CD14-positive monocyte (primary cell): ENCODE measurements at places on chromosomes 2 and 18.

- DNase-seq = peak; percentile 76
Measured at GRCh38 chr2:74741629-74742028, 87.6 kb downstream of the SEMA4F start.

DNA sequence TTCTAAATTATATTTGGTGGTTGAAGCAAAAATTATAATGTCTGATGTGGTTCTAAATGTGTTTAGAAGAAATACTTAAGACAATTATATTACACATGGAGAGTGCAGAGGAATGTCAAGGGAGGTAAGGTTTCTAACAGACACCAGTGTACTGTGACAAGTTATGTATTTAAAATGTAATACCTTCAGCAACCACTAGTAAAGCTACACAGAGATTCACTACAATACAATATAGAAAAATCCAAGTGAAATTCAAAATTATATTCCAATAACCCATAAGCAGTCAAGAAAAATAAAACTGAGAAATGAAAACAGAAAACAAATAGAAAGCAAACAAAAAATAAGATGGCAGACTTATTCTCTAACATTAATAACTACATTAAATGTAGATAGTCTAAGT is 249.5 kb upstream of the KLHL14 start:
- no peak for DNase-seq

DNA sequence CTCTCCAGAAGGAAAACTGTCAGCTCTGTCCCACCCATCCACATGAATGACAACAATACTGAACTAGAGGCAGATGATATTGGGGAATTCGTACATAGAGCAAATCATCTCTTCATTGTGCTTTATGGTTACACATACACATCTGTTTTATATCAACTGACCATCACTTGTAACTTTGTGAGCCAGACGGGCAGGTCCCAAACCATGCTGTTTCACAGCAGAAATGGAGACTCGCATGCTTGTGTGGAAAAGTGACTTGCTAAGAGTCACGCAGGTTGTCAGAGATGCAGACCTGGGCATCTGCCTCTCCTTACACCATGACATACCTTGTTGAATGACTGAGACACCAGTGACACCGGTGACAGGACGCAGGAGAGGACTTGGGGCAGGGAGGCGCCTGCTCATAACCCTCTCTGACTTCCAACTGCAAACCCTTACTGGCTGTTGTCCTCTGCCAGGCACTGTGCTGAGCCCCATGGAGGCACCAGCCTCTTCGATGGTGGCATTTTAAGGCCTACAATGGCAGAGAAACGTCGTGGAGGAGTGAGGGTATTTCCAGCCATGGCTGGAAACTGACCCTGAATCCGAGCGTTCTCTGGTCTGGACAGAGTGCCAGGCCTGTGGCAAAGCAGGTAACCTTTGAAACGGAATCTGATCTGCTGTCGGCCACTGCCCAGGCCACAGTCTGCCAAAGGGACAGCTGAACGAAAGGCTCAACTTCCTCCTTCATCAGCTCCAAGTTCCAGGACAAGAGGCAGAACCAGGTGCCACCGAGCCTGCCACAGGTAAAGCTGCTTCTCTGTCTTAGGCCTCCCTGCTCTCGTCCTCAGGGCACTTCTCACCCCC is 26.9 kb upstream of the ROCK2 start:
- DNase-seq = no peak

GRCh38 chr18:78587096-78587495 is 392.5 kb upstream of the SALL3 start:
- no peak for DNase-seq

GRCh38 chr2:158745067-158745865 is 49.9 kb upstream of the DAPL1 start:
- no peak for DNase-seq

GRCh38 chr2:121297217-121297830 is 12.3 kb upstream of the TFCP2L1 start:
- DNase-seq = peak; percentile 18

GRCh38 chr2:119940856-119941255 is 72.0 kb upstream of the EPB41L5 start:
- DNase-seq = no peak
